ENCODE measurements at places on chromosomes 4 and X. TPM values are rescaled to one million over a fixed set of nuclear protein-coding genes. Genes with fewer than 3 reads are reported as not detected.

The DCLK2 gene
- 2.7 TPM for total RNA-seq

The AVPR2 gene
- 1.0 TPM for total RNA-seq

The LARP7 gene
- total RNA-seq: 52.4 TPM

The FMR1NB gene
- not detected for total RNA-seq

The CITED1 gene
- total RNA-seq: not detected

The CEP135 gene
- total RNA-seq: 5.4 TPM

The HTRA3 gene
- total RNA-seq: 0.05 TPM

The BEX2 gene
- 18.0 TPM for total RNA-seq

The MAGEC2 gene
- not detected for total RNA-seq

The NOA1 gene
- total RNA-seq: 22.4 TPM

The KIT gene
- 0.10 TPM for total RNA-seq

The PRDX4 gene
- total RNA-seq: 200 TPM

The UGT2B11 gene
- not detected for total RNA-seq

The RGS12 gene
- total RNA-seq: 27.4 TPM

The PLXNB3 gene
- total RNA-seq: 2.6 TPM

The DDIT4L gene
- total RNA-seq: 3.9 TPM

The GUCY1A1 gene
- total RNA-seq: 59.1 TPM

The RWDD4 gene
- 23.4 TPM for total RNA-seq

The HSD17B11 gene
- total RNA-seq: 31.6 TPM

The CDKN2AIP gene
- 45.7 TPM for total RNA-seq

The RAB40A gene
- 0.25 TPM for total RNA-seq

The NR0B1 gene
- 0.35 TPM for total RNA-seq

The HSPA4L gene
- 18.6 TPM for total RNA-seq

The UGT2A3 gene
- 72.8 TPM for total RNA-seq

The YIPF6 gene
- total RNA-seq: 43.7 TPM

The ZNF157 gene
- total RNA-seq: 0.17 TPM

The APELA gene
- total RNA-seq: not detected

The EXOC1 gene
- 50.9 TPM for total RNA-seq

The LINC00632 gene
- total RNA-seq: under 0.01 TPM

The LRBA gene
- 93.1 TPM for total RNA-seq

The TCEAL7 gene
- 8.2 TPM for total RNA-seq

The P2RY8 gene
- total RNA-seq: not detected

The AASDH gene
- 14.8 TPM for total RNA-seq

The PCDH7 gene
- 4.0 TPM for total RNA-seq

The PRDM5 gene
- 8.9 TPM for total RNA-seq

The GABRQ gene
- total RNA-seq: 0.60 TPM

The PAGE4 gene
- total RNA-seq: not detected

The AMER1 gene
- total RNA-seq: 1.2 TPM

The FGG gene
- total RNA-seq: 0.20 TPM

The BBS12 gene
- 12.7 TPM for total RNA-seq

The SERTM2 gene
- total RNA-seq: 0.40 TPM

The EMCN gene
- total RNA-seq: 0.69 TPM

The AMTN gene
- total RNA-seq: not detected

The MGARP gene
- 2.6 TPM for total RNA-seq
